ENCODE measurements at places on chromosomes 7 and 10. TPM values are rescaled to one million over a fixed set of nuclear protein-coding genes. Genes with fewer than 3 reads are reported as not detected.

ZNF37A gene
- polyA plus RNA-seq = 5.1 TPM

MKX gene
- not detected for polyA plus RNA-seq

ELOVL3 gene
- not detected for polyA plus RNA-seq

ZNF32 gene
- polyA plus RNA-seq = 21.9 TPM
